ENCODE measurements at places on chromosomes 12 and 14.

DNA sequence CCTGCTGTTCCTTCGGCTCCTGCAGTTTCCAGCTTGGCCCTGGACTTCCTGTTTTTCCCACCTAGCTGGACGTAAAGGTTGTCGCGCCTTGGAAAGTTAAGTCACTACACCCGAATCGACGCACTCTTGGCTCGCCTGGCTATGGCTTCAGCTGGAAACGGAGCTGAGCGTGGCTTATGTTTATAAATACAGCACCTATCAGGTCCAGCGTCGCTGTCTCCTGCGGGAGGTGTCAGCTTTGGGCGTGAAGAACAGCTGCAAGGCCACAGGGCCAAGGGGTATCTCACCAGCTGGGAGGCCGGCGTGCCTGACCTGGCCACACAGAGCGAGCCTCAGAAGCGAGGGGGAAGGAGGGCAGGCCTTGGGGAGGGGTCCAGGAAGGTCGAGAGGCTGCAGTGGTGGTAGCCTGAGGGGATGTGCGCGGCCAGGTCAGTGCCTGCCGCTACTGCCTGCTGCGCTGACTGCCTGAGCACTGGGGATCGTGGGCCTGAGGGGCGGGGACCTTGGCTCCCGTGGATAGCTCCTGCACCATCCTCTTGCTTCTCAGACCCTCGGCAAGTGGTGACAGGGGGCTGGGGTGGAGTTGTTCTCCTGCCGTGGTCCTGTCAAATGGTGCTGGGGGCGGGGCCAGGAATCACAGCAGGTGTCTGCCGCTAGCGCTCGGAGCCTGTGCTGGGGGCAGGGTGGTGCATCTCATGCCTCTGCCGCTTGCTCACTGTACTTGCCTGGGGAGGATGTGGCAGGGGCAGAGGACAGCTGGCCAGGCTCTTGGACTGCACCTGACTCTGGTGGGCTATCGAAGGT is 12.5 kb downstream of the PACS2 start:
- no peak for DNase-seq

- DNase-seq, result no peak
Observed at GRCh38 chr14:60563113-60563512, 54.2 kb downstream of the SIX6 start.

GRCh38 chr14:64825509-64825908 is 54.2 kb downstream of the SPTB start:
- no peak for DNase-seq

DNA sequence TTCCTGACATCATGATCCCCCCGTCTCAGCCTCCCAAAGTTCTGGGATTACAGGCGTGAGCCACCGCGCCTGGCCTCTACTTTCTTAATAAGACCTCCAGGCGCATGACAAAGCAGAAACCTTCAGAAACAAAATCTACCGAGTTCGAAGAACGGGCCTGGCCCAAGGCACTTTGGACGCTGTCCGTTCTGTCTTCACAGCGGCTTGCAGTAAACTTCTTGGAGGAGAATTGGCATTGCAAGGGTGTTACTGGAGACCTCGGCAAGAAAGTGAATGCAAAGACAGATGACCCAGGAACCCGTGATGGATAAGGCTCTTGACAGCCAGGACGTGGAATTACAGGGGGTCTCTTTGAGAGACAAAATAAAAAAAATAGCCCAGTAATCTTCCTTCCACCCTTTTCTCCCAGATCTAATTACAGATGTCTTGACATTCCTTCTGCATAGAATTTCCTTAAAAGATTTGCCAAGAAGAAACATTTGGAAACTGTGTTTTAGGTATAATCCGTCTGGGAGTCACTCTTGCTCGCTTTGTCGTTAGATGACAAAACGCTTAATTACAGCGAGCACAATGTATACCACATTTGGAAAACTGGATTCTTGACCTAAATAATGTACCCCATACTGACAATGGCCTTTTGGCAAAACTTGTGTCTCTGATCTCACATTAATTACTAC is 83.2 kb upstream of the TBX3 start:
- DNase-seq, result no peak

- DNase-seq, result no peak
Observed at GRCh38 chr14:26709019-26709418, 111.2 kb upstream of the NOVA1 start.

GRCh38 chr12:71694099-71694820 is 8.4 kb downstream of the TMEM19 start:
- DNase-seq, result no peak

DNA sequence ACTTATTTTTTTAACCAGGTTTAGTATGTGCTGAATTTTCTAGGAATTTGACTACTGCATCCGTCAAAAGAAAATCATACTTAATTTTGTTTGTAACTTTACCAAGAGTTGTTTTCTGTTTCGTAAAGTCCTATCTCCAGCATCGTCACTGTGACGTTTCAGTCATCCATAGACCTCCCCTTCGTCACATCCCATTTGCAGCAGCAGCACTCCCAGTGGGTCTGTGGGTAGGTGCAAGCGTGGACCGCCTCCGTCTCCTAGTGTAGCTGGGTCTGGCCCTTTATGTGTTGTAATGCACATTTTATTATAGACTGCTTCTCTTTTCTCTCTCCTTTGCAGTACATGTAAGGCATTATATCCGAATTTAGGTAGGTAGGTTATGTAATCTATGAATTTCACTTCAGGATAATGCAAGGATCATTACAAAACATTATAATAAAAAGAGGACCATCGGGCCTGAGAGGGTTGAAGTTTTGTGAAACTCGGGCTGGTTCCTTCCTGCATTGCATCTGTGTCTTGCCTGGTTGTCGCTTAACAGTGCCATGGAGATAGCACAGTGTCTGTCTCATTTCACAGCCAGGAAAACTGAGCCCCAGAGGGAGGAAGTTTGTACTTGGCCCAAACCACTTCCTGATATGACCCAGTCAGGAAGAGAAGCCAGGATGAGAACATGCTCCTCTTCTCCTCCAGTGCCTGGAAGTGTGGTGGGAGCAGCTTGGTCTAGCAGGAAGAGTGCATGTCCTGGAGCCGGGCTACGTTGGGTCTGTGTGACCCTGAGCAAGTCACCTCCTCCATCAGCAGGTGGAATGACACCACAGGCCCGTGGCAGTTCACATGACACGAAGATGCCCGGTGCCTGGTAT is 41.3 kb downstream of the EVL start:
- peak; percentile 63 for DNase-seq

DNA sequence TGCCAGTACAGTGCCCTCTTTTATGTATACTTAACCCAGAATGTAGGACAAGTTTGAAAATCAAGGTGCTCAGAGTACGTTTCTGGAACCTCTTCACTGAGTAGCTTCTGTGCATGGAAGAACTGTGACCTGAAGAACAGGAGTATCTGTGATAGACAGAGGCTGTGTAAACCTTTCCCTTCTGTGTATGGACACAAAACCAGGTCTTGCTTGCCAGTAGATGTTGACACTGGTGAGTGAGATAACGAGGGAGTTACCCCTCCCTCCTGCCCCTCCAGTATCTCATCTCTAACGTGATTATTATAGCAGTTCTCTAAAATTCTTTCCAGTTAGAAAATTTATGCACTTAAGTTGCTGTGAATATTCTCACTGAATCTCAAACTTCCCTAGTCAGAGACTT is 170.8 kb downstream of the RPL10L start:
- DNase-seq, result no peak

GRCh38 chr12:124953689-124954405 is 35.1 kb downstream of the DHX37 start:
- DNase-seq, result no peak

GRCh38 chr12:18567787-18568186 is 170.0 kb downstream of the PLCZ1 start:
- DNase-seq, result no peak

- DNase-seq, result no peak
Observed at GRCh38 chr14:92538412-92538985, 24.9 kb downstream of the RIN3 start.

- DNase-seq, result no peak
Observed at GRCh38 chr14:91706996-91707395, 24.9 kb downstream of the CATSPERB start.

DNA sequence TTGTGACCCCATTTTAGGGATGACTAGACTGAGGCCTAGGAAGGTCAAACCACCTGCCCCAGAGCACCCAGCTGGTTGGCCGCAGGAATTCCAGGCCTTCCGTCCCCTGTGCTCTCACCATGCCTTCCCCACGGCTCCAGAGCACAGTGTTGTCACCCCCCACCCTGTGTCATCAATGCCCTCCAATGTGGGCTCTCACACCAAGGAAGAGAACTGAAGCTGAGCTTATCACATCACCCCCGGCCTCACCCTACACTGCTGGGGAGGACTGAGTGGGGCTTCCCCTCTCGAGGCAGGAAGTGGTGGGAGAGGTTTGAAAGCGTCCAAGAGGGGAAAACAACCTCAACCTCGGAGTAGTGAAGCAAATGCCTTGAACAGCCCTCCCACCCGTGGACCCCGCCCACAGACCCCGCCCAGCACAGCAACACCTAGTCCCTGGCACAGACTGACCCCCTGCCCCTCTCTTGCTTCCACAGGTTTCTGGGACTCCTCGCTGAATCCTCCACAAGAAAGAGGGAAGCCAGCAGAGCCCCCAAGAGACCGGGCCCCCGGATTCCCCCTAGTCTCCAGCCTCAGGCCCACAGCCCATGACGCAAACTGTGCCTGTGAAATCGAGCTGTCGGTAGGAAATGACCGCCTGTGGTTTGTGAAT is 97.2 kb downstream of the LGMN start:
- peak; percentile 84 for DNase-seq

DNA sequence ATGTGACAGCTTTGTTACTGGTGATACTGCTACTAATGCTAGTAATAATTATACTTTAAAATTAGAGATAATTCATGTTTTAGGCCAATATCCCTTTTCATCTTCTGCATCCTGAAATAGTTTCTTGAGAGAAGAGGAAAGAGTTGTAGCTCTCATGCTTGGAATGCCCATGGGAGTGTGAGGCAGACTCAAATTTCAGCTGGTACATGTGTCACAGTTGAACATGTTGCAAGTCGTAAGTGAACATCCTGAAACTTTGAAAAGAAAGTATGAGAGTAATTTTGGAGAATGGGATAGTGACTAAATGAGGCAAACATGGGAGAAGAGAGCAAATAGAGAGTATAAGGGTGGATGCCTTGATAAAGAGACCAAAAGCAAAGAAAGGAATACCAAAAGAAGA is 168.0 kb downstream of the TMTC3 start:
- no peak for DNase-seq

DNA sequence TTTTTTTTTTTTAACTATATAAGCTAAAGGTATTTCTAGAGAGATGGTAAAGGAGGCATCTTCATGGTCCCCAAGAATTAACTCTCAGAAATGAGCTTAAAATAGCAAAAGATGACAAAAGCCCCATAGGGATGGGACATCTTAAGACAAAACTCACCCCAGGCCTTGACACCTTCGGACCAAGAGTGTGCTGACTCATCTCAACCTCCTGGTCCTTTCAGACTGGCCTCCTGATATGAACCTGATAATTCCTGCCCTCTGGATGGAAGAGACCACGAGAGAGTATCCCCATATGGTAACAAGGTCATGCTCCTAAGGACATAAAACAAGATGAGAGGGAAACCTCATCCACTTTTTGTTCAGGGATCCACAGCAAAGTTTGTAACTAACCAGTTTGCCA is 8.4 kb upstream of the GMFB start:
- no peak for DNase-seq

DNA sequence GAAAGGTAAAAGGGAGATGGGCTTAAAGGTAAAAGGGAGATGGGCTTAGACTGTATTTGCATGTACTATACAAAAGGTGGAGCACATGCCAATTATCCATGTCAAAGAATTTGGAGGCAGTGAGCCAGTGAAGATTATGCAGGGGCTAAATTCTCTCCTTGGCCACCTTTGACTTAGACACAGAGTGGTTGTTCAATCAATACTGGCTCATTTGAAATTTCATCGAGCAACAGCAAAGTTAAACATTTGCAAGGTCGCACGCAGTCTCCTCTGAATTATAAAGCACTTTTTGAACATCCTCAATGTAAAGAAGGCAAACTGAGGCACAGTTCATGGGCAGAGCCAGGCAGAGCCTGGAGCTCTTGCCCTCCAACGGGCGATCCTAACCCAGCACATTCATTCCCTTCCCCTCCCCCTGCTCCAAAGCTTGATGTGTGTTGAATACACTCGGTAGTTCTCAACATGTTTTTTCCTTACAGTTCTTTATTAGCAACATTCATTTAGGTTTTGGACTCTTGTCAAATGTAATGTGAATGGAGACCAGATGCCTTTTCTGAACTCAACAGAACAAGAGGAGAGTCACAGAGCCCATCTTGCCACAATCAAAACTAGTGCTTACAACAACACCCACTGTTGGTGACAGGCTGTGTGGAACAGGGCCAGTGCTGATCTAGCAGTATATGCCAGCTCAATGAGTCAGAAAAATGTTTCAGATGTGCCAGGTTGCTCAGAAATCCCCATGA is 169.7 kb upstream of the G2E3 start:
- no peak for DNase-seq

GRCh38 chr14:58078471-58078870 is 73.5 kb downstream of the ARMH4 start:
- no peak for DNase-seq

Measured in activated T-cell treated with anti-CD3 and anti-CD28 coated beads, Interleukin-2, amount 50 U/mL, for 24 hours (primary cell).